ENCODE measurements at places on chromosomes 1 and 21.

DNA sequence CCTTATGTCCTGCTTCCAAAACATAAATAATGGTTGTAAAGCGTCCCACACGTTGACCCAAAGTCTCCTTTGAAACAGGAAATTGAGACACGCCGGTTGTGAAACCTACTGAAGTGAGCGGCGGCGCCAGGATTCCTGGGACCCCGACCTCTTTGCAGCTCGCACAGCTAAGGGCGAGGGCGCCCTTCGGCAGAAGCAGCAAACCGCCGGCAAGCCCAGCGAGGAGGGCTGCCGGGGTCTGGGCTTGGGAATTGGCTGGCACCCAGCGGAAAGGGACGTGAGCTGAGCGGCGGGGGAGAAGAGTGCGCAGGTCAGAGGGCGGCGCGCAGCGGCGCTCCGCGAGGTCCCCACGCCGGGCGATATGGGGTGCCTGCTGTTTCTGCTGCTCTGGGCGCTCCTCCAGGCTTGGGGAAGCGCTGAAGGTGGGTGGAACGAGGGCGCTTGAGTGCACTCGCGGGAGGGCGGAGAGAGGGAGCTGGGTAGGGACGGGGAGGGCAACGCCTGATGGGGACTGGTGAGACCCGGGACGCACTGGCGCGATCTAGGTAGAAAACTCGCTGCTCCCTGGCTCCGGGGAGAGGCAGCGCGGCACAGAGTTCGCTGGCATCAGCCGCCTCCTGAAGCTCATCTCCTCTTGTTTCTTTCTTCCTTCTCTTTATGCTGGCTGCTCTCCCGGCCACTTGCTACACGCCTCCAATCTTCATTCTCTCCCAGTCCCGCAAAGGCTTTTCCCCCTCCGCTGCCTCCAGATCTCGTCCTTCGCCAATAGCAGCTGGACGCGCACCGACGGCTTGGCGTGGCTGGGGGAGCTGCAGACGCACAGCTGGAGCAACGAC, at the start of gene CD1D:
Gene CD1D, plus strand, starts transcription at position 155 of the 836 bp plus-strand sequence. Its CDS starts 207 bp downstream, at position 362.
- no peak for DNase-seq

DNA sequence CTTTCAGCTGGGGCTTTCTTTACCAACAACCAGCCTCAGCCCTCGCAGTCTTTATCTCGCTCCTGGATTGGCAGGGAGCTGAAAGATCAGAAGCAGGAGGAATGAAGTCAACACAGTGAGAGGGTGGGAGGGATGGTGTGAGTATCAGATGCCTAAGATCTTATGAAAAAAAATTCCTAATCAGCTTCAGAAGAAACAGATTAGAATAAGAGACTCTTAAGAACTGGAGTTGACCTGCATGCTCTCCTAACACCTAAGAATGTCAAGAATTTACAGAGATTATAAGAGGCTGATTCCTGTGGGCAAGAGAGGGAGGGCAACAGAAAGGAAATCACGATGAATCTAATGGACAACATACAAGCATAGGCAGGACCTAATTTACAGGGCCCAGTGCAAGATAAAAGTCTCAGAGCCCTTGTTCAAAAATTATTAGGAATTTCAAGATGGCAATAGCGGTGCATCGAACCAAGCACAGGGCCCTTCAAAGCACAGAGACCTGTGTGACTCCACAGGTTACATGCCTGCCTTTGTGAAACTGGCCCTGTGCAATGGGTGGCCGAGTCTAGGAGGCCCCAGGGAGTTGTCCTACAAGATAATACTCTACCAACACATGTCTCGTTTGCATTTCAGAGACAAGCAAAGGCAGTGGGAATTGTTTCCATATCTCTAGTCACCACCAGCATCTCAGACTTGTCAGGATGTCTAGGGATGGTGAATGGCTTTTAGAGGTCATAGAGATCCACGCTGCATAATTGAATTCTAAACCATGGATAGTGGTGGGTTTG, 65.3 kb upstream of the PPP2R5A start:
- DNase-seq = no peak

GRCh38 chr1:159889202-159889601, 10.8 kb downstream of the CFAP45 start:
- no peak for DNase-seq

- DNase-seq = no peak
Measured at GRCh38 chr1:3858231-3858981, 1.1 kb downstream of the DFFB start.

- DNase-seq = no peak
Measured at GRCh38 chr1:242212401-242212800, 213.5 kb upstream of the MAP1LC3C start.

DNA sequence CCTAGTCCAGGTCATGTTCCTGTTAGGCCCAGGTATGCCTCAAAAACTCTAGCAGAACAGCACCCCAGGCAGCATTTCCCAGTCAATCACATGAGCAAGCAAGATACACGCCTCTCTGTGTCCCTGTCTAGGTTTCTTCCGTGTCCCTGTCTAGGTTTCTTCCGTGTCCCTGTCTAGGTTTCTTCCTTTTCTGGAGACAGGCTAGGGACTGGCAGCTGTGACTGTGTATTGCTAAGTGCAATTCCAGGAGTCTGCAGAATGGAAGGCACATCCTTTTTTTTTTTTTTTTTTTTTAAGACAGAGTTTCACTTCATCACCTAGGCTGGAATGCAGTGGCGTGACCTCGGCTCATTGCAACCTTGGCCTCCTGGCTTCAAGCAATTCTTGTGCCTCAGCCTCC, 77.6 kb downstream of the SETD4 start:
- DNase-seq = no peak

- DNase-seq = no peak
Measured at GRCh38 chr1:209585672-209586071, 2.2 kb downstream of the CAMK1G start.

DNA sequence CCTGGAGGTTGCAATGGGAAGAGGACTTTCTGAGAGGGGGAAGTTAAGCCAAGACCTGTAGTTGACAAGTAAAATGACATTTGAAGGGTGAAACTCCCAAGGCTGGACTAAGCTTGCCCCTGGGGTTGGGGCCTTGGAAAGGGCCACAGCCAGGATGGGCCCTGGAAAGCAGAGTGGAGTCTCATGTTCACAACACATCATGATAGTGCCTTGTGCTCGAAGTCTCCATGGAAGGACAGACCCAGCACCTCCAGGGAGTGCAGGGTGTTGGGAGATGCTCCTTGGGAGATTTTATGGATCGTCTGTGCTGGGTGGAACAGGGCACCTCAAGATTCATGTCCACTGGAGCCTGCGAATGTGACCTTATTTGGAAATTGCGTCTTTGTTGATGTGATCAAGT, 55.6 kb upstream of the ACTRT2 start:
- no peak for DNase-seq

GRCh38 chr1:95388031-95388430, 154.0 kb downstream of the RWDD3 start:
- DNase-seq = no peak

DNA sequence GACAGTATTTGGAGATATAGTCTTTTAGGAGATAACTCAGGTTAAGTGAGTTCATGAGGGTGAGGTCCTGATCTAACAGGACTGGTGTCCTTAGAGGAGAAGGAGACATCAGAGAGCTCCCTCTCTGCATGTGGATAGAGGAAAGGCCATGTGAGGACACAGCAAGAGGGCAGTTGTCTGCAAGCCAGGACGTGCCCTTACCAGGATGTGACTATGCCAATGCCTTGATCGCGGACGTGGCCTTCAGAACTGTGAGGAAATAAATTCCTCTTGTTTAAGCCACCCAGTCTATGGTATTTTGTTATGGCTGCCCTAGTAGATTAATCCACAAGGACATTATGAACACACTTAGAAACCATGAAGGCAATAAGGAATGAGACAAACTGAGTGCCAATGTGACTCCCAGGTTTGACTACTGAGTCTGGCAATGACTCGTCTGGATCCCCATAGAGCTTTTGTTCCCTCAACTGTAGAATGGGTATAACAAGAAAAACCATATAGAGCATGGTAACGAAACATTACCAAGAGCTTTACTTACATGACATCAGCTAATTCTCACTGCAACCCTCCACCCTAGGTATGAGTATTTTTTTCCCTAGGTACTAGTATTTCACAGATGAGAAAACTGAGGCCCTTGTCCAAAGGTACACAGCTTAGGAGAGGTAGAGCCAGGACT, 6.5 kb downstream of the URB1 start:
- no peak for DNase-seq

DNA sequence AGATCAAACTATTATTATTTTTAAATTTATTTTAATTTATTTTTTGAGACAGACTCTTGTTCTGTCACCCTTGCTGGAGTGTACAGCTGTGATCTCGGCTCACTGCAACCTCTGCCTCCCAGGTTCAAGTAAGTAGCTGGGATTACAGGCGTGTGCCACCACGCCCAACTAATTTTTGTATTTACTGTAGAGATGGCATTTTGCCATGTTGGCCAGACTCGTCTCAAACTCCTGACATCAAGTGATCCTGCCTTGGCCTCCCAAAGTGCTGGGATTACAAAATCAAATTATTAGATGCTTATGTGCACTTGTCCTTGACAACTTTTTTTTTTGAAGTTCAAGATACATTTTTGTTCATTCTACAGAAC, 15.4 kb downstream of the LIN9 start:
- DNase-seq = no peak

DNA sequence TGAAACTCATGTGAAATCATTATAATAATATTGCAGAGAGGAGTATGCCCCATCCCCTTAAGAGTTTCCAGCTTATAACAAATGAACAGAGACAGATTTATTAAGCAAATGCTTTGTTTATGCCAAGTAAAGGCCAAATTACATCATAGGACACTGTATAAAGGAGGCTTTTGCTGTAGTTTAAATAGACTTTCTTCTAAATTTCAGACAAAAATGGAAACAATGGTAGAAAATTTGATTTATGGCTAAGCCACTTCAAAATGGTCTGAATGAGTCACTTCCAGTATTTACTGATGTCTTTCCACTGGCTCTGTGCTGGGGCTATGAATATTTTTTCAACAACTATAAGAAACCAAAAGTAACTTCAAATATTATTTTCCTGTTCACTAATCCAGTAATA, 81.1 kb upstream of the ST6GALNAC5 start:
- DNase-seq = no peak

- no peak for DNase-seq
Measured at GRCh38 chr1:174023440-174023839, 1.3 kb upstream of the RC3H1 start.

- DNase-seq = no peak
Measured at GRCh38 chr1:53943090-53943489, 2.4 kb downstream of the IFT25 start.

DNA sequence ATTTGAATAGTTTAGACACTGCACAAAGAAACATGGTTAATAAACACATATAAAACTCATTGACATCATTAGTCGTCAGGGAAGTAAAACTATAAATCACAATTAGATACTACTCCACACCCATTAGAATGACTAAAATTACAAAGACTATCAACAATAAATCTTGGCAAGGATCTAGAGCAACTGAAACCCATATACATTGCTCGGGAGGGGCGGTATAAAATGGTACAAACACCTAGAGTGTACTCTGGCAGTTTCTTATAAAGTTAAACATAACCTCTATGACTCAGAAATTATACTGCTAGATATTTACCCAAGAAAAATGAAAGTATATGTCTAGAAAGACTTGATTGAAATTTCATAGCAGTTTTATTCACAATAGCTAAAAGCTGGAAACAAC, 434.2 kb downstream of the RWDD3 start:
- DNase-seq = no peak

DNA sequence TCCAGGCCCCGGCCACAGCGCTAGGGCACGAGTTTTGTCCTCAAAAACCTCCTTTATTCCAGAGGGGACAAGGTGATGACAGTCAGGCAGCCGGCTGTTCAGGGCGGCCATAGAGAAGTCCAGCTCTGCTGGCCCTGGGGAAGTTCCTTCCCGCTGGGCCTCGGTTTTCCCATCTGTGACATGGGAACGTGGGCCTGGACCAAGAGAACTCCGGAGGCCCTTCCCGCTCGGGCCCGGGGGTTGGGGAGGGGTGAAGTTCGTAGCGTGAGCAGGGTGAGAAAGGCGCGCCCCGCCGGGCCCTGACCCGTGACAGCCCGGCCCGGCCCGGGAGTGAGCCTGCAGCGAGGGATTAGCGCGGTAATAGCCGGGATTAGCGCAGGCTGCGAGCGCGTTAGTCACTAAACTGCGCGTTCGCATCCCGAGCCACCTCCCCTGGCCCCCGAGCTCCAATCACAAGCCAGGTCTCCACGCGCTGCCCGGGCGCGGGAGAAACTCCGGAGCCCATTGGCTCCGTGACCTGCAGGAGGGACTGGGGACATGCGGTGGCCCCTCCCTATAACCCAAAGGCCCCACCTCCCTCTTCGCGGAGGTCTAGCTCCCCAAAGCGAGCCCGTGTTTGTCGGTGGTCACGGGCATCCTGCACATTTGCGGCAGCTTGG, 29.8 kb upstream of the PADI2 start:
- no peak for DNase-seq

Measured in stimulated activated CD4-positive, alpha-beta T cell treated with anti-CD3 and anti-CD28 coated beads, Interleukin-1b, Interleukin-23, amount 100 ng/mL, for 24 hours (primary cell).